Psoas muscle (tissue), 8 donors: ENCODE measurements at places on chromosomes 11 and 22.

DNA sequence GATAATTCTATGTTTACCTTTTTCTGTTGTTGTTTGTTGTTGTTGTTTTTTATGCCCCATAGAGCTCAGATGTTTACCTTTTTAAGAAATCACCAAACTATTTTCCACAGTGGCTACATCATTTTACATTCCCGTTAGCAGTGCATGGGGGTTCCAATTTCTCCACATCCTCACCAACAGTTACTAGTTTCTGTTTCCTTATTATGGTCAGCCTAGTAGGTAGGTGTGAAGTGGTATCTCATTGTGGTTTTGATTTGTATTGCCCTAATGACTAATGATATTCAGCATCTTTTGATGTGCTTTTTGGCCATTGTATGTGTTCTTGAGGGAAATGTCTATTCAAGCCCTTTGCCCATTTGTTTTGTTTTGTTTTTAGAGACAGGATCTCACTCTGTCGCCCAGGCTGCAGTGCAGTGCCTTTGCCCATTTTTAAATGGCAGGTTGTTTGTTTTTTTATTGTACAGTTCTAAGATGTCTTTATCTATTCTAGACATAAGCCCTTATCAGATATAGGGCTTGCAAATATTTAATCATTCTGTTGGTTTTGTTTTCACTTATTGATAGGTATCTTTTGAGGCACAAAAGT lies 27.5 kb downstream of the CHEK2 start:
- DNase-seq = no peak

DNA sequence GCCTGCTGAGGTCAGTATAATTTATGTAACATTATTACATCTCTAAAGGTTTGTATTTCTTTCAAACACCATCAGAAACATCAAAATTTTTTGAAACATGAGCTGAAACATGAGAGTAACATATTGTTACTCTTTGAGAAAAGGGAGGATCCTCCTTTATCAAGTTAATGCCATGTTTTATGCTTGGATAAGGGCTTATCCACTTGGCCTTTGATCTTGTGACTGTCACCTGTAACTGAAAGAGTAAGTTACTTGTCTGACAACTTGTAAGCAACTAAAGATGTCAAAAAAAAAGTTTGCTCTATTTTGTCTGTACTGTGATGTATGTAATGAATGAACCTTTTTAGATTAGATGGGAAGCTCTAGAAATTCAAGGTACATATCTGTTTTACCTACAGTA lies 59.6 kb downstream of the FAR1 start:
- no peak for DNase-seq

- no peak for DNase-seq
Measured at GRCh38 chr11:83124636-83125424, 32.1 kb upstream of the PCF11 start.

- DNase-seq = no peak
Measured at GRCh38 chr22:29720811-29721323, 1.1 kb downstream of the CABP7 start.
